Peyer's patch (tissue), 4 donors: ENCODE measurements at places on chromosomes 4 and X. TPM values are rescaled to one million over a fixed set of nuclear protein-coding genes. Genes with fewer than 3 reads are reported as not detected.

MAGEB2 gene
- not detected for total RNA-seq

ATP2B3 gene
- total RNA-seq: not detected

TBX22 gene
- total RNA-seq: not detected

NLGN3 gene
- total RNA-seq: 1.6 TPM

HMX1 gene
- total RNA-seq: not detected

SLC49A3 gene
- 13.3 TPM for total RNA-seq

CSAG1 gene
- total RNA-seq: not detected

CXorf65 gene
- not detected for total RNA-seq

NRK gene
- 1.7 TPM for total RNA-seq

ATP11C gene
- total RNA-seq: 8.9 TPM

SMIM31 gene
- total RNA-seq: 16.5 TPM

SUPT20HL2 gene
- not detected for total RNA-seq

LANCL3 gene
- not detected for total RNA-seq

MAGEA12 gene
- not detected for total RNA-seq

CD38 gene
- 3.6 TPM for total RNA-seq

OPN1MW2 gene
- not detected for total RNA-seq

MCUB gene
- total RNA-seq: 6.7 TPM

FHIP1A gene
- total RNA-seq: 32.4 TPM

SLC2A9 gene
- 20.3 TPM for total RNA-seq

MTM1 gene
- total RNA-seq: 22.2 TPM

MTMR8 gene
- 7.0 TPM for total RNA-seq

GIMD1 gene
- not detected for total RNA-seq

DMD gene
- 19.2 TPM for total RNA-seq

SOX3 gene
- total RNA-seq: not detected

TMPRSS11A gene
- total RNA-seq: not detected

GSX2 gene
- not detected for total RNA-seq

FAM53A gene
- total RNA-seq: not detected

ACE2 gene
- 218 TPM for total RNA-seq

LUZP4 gene
- not detected for total RNA-seq

MAP3K15 gene
- not detected for total RNA-seq

DGAT2L6 gene
- not detected for total RNA-seq

LRIT3 gene
- total RNA-seq: not detected

SLITRK4 gene
- total RNA-seq: not detected

XAGE1B gene
- not detected for total RNA-seq

GAGE12J gene
- not detected for total RNA-seq

DRD5 gene
- not detected for total RNA-seq

FRG2 gene
- total RNA-seq: not detected

GCNA gene
- total RNA-seq: 3.0 TPM

GUCY1B1 gene
- total RNA-seq: 4.3 TPM

GPRASP3 gene
- 2.4 TPM for total RNA-seq

PLA2G12A gene
- total RNA-seq: 32.4 TPM

DCX gene
- total RNA-seq: not detected

CFI gene
- 20.5 TPM for total RNA-seq

CENPE gene
- 10.7 TPM for total RNA-seq
